ENCODE measurements at places on chromosomes 3 and 15. TPM values are rescaled to one million over a fixed set of nuclear protein-coding genes. Genes with fewer than 3 reads are reported as not detected.
A peak's percentile ranks its signal among the peaks of the same experiment; 100 is the strongest.

DNA sequence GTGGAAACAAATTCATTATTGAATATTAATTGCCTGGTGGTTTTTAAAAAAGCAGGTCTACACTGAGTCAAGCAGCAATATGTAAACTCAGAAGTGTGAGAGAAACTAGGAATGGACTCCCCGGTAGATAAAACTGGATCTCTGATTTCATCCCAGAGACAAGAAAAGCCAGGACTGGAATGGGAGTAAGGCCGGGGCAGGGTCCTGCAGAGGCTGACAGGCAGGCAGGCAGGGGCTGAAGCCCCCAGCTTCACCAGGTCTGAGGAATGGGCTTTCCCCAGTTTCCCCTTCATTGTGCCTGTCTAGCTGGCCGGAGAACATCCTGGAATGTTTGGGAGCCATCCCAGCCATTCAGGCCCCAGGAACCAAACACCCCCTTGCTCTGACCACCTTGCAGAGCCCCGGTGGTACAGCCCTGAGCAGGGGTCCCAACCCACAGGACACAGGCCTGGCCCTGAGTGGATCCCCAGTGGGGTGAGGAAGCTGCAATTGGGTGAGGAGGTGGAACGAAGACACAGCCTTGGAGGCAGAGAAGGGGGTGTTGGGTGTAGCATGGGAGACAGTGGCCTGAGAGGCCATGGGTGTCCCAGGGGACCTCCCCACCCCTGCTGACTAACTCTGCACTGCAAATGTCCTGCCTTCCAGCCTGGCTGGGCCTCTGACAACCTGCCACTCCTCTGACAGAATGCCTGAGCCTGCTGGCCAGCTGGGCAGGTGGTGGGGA lies 31.7 kb upstream of the XYLB start:
- DNase-seq = no peak

- DNase-seq = no peak
Measured at GRCh38 chr15:93852761-93853160, 378.6 kb upstream of the MCTP2 start.

DNA sequence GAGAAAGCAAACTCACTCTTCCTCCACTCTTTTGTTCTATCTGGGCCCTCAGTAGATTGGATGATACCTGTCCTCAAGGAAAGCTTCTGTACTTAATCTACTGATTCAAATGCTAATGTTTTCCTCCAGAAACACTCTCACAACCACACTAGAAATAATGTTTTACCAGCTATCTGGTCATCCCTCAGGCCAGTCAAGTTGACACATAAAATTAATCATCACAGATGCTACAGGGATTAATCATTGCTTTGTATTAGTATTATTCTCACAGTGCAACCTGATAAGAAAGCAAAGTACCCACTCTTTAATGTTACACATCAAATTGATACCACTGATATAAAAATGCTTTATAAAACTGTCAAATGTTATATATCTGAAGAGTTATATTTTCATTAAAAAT lies 52.9 kb upstream of the ARL6 start:
- no peak for DNase-seq

DNA sequence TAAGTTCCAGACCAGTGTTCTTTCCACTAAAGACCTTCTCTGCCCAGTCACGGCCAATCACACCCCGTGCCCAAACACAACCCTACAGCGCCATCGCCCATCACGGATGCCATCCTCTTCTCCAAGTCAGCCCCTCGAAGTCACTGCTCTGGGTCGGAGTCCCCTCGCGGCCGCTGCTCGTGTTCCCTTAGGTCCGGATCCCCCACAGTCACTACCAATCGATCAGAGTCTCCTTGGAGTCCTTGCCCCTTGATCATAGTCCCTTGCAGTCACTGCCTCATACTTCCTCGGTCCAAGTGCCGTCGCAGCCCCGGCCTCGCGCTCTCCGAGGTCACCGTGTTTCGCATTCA lies 461 bp downstream of the PCYT1A start:
- peak; percentile 50 for DNase-seq

- DNase-seq = no peak
Measured at GRCh38 chr3:54514006-54514405, 391.7 kb downstream of the CACNA2D3 start.

The ROBO1 gene
- total RNA-seq = 6.7 TPM

The PATL2 gene
- total RNA-seq = 3.2 TPM

The TLR9 gene
- 0.32 TPM for total RNA-seq

The CADPS gene
- 11.3 TPM for total RNA-seq

Measured in Right ventricle myocardium superior (tissue), 1 donor.